Dermis blood vessel endothelial cell (primary cell): ENCODE measurements at places on chromosomes 3 and 15.

- DNase-seq, result peak; percentile 77
Observed at GRCh38 chr15:29924750-29925149, 102.5 kb upstream of the TJP1 start.

GRCh38 chr15:66327736-66328135 lies 28.7 kb downstream of the TIPIN start:
- no peak for DNase-seq

DNA sequence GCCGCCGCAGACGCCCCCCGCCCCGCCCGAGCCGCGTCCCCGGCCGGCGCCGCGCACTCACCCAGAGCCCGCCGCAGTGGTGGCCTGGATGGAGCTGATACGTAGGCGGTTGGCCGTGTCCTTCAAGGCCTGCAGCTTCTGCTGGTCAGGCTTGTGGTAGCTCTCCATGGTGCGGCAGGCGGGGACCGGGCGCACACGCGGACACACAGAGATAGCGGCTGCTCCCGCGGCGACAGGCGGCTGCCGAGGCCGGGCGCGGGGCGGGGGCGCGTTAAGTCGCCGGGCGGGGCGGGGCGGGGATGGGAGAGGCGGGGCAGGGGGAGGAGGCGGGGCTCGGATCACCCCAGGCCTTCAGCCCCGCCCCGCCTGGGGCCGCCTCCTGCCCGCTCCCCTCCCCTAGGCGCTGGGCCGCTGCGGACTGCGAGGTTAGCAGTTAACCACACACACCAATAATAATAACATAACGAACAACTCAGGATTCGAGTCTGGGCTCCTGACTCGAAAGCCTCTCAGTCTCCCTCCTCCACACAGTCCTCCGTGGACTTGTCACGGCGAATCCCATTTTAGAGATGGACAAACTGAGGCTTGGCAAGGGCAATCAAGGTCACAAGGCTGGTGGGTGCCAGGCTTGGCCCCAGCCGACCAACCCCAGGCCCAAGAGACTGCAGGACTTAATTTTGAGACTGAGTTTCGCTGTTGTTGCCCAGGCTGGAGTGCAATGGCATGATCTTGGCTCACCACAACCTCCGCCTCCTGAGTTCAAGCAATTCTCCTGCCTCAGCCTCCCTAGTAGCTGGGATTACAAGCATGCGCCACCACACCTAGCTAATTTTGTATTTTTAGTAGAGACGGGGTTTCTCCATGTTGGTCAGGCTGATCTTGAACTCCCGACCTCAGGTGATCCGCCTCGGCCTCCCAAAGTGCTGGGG lies at the start of gene TKT:
Gene TKT (minus strand): TSS at position 248 of the 929 bp plus-strand sequence. CDS start 80 bp downstream, at position 168.
- peak; percentile 87 for DNase-seq

DNA sequence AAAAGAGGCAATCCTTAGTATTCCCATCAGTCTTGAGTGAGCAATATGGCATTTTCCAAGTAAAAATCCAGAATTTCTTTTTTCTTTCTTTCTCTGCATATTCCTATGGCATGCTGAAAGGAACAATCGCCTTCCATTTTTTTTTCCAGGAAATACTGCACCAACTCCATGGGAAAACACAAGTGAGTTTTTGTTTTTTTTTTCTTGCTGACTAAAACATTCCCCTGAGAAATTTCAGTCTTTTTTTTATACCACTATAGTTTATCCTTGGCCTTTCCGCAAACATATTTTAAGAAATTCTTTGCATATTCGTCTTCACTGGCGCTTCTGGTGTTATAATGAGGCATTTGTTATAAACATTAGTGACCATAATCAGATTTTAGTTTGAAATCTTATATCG lies 429.6 kb upstream of the MDFIC2 start:
- DNase-seq, result peak; percentile 9

DNA sequence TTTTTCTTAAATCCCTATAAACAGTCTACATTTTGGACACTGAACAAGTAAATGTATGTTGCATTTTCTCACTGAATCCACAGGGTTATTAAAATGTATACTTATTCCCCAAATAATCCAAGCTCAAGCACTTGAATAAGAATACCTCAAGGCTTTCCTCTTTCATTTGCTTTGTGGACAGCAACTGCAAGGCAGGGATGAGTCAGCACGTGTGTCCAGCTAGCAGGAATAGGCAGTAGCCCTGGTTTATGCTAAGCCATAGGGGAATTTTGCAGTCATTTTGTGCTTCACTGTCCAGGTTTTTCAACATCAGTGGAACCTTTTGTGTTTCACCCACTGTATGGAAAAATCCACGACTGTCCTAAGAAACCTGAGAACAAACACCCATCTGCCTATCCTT lies 96.7 kb upstream of the KCNMB2 start:
- peak; percentile 15 for DNase-seq

- DNase-seq, result no peak
Observed at GRCh38 chr3:100032243-100032642, 82.1 kb downstream of the FILIP1L start.

- no peak for DNase-seq
Observed at GRCh38 chr3:117611211-117611610, 901.6 kb downstream of the TUSC7 start.
